ENCODE measurements at places on chromosomes 7 and 10.

DNA sequence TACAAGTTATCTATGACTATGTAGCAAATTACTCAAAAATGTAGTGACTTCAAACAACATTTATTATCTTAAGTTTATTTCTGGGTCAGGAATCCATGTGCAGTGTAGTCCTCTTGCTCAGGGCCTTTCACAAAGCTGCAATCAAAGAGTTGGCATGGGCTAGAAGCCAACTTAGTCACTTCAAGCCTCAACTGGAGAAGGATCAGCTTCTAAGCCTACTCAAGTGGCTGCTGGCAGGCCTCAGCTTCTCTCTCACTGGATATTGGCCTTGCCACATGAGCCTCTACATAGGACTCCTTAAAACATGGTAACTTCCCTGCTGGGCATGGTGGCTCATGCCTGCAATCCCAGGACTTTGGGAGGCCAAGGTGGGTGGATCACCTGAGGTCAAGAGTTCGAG, 5.0 kb upstream of the NFE2L3 start:
- DNase-seq, result no peak

DNA sequence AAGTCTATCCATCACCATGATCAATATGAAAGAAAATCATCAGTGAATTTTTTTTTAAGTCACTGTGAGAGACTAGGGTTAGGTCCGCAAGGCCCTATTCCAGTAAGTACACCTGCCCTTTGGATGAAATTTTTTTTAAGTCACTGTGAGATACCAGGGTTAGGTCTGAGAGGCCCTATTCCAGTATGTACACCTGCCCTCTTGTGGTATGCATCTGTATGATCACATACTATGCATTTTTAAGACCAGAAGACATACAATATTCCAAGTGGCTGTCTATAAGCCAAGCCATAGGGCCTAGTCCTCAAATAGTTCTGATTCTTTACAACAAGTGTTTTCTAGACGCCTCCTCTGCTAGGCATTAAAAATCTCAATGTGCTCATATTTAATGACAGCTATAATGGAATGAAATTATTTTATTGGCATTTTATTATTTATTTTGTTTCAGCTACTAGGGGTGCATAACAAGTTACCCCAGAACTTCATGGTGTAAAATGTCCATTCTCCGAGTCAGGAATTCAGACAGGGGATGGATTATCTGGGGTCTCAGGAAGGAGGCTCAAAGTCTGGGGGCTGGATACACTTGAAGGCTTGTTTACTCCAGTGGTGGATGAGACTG, 53.1 kb downstream of the TEX36 start:
- DNase-seq, result peak; percentile 68

DNA sequence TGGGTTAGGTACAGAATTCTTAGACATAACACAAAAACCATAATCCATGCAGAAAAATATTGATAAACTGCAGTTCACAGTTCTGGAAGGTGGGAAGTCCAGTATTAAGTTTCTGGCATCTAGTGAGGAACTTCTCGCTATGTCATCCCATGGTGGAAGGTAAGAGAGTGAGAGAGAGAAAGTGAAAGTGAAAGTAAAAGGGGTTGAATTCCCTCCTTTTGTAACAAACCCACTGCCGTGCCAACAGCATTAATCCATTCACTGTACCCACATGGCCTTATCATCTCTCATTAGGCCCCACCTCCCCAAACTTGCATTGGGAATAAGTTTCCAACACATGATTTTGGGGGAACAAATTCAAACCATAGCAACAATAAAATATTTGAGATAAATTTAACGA, 17.1 kb downstream of the ZNF485 start:
- DNase-seq, result peak; percentile 57

GRCh38 chr7:25206765-25207164, 21.5 kb downstream of the NPVF start:
- DNase-seq, result no peak

All from H4 (cell line).